NCI-H345 (cell line): ENCODE measurements at places on chromosomes 12 and 14.
A peak's percentile ranks its signal among the peaks of the same experiment; 100 is the strongest.

DNA sequence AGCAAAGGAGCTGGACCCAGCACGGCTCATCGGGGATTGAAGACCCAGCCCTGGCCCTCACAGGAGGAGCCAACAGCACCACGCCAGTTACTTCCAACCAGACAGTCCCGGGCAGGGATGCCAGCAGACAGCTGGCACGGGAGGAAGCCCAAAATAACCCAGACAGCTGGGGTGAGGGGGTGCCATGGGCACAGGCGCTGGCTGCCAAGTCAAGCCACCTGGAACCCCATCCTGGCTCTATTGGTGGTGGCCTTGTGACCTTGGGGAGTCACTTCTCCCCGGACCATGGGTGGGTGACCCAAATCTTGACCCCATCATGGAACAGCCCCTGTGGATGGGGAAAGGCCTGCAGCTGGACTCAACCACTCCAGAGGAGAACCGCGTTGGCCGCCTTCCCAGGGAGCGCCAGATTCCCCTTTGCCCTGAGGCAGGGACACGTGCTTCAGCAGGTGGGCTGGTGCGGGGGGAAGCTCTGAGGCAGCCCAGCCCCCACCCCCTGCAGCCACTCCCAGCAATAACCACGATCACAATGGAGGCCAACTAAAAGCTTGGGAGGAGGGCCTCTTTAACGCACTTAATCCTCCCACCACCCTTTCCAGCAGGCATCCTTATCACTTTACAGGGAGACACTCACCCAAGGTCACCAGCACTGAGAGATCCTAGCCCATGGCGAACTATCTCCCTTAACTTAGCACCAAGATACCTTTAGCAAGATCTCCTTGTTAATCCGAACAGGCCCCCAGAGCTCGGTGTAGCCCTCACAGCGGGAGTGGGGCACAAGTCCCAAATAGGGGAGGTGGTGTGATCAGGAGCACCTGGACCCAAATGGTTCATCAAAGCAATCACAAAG lies 4.7 kb upstream of the RHOF start:
- peak; percentile 95 for DNase-seq

GRCh38 chr14:59154373-59154772 lies 34.1 kb upstream of the DAAM1 start:
- no peak for DNase-seq

DNA sequence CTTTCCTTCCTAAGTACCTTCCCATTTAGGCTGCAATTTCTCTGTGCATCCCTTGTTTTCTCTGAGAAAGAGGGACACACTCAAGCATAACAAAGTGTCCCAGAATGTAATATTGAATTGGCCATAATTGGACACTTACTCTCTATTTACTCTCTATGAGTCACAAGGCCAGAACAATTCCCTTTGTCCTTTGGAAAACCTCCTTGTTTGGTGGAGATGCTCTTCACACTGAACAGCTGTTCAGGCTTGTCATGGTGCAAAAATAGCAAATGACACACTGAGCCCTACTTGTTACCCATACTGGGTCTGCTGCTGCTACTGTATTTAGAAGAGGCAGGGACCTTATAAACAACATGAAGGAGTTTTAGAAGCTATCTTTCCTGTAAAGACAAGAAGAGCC lies 1590.5 kb upstream of the TMEM132C start:
- peak; percentile 87 for DNase-seq

- DNase-seq: no peak
Measured at GRCh38 chr12:104296718-104297117, 6.8 kb upstream of the EID3 start.

DNA sequence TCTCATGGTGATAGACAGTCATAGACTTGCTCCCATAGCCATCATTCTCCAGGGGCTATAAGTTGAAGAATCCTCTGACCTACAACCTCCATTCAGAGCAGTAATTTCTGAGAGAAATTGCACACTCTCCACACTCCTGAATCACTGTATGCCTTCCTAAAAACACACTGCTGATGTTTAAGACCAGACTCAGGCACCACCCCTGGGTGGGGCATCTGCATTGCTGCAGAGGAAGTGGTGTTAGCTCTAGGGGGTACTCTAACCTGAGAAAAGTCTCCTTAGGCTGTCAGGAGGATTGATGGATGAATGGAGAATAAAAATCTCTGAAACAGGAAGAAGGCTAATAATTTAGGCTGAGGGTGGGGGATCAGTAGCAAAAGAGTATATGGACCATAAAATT lies 436.1 kb downstream of the DAD1 start:
- no peak for DNase-seq

DNA sequence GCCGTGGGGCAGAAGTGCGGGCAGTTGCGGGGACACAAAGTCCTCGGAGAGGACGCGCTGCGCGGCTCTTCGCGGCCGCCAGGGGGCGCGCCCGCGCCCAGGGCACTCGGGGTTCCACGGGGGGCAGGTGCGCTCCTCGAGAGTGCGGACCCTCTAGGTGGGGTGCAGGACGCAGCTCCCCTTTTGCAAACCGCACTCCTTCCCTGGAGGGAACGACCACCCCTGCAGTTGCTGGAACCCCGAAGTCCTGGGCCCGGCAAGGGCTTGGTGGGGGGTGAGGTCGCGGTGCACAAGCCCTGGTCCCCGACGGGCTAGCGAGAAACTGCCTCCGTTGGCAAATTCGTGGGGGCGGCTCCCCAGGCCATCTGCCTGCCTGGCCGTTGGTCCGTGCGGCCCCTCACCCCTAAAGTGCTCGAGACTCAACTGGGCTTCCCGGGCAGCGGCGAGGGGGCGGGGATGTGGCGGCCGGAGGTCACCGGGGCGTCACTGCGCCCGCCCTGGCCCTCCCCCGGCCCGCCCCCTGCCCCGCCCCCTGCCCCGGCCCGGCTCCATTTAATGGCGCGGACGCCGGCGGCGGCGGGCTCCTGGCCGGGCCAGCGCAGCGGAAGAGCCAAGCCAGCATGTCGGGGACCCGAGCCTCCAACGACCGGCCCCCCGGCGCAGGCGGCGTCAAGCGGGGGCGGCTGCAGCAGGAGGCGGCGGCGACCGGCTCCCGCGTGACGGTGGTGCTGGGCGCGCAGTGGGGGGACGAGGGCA lies at the start of gene ADSS1:
Gene ADSS1, plus strand, starts transcription at position 579 of the 756 bp plus-strand sequence. Its CDS starts 42 bp downstream, at position 621.
- peak; percentile 50 for DNase-seq

DNA sequence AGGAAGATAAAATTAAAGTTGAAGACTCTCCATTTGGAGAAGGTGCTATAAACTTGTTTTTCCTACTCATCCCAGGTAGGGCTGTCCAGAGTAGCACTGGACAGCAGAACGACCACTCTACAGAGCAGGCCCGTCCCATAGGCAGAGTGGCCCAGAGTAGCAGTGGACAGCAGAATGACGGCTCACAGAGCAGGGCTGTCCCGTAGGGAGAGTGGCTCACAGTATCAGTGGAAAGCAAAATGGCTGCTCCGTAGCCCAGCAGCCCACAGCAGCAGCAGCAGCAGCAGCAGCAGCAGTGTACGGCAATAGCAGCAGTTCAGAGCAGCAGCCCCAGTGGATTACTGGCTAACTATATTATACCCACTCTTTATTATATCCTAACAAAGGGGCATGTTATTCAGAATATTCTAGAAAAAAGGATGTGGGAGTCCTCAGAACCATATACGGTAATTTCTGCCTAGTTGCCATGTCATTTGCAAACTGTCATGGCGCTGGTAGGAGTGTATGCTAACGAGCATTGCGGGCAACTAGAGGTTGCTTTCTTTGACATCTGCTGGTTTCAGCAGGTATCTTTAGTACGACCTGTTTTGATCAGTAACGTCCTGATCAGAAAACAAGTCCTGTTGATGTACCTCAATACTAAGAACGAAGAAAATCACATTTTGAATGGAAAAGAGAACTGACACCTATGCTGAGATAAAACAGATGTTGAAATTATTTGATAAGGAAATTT lies 567.3 kb downstream of the SLC16A7 start:
- no peak for DNase-seq

DNA sequence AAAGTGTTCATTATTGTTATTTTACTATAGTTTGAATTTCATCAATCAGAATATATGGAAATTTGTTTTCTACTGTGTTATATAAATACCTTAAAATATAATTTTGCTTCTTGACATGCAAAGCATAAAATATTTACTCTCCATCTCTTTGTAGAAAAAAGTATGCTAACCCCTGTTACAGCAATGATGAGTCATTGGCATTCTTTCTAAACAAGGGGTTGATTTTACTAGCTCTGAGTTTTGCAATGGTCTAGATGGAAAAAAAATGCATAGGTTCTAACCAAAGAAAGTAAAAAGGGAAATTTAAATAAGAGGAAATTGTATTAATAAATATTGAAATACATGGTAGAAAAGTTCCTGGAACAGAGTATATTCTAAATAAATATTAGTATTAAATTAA lies 990.2 kb upstream of the ATXN7L3B start:
- no peak for DNase-seq

GRCh38 chr14:78535041-78535440 lies 364.9 kb downstream of the NRXN3 start:
- DNase-seq: no peak

- DNase-seq: no peak
Measured at GRCh38 chr12:14135996-14136395, 154.6 kb upstream of the GRIN2B start.

GRCh38 chr12:93089805-93090569 lies 160.9 kb upstream of the EEA1 start:
- no peak for DNase-seq

GRCh38 chr14:105117257-105117646 lies 51.3 kb downstream of the JAG2 start:
- no peak for DNase-seq

DNA sequence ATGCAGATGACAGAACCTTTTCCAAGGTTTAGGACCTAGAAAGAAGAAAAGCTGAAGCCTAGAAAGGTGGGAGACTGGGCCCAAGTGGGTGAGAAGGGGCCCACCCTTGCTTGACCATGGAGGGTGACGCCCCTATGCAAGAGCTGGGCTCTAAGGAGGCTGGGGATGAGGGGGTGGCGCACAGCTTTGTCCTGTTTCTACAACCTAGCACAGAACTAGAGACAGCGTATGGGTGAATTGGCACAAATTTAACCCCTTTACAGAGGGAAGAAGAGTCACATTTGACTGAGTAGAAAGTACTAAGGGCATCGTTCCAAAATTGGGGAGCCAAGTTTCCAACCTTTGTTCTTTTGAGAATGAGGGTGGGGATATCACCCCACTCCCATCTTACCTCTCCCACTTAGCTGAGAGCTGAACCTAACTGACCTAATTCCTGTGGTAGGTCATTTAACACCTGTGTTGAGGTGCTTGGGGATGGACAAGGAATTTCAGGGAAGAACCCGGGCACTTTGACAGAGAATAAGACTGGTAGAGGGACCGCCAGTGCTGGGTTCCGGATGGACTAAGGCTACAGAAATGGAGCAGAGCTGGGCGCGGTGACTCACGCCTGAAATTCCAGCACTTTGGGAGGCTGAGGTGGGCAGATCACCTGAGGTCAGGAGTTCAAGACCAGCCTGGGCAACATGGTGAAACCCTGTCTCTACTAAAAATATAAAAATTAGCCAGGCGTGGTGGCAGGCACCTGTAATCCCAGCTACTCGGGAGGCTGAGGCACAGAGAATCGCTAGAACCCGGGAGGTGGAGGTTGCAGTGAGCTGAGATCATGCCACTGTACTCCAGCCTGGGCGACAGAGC lies 5.2 kb downstream of the NFKBIA start:
- DNase-seq: no peak

- no peak for DNase-seq
Measured at GRCh38 chr12:79055926-79056674, 191.5 kb downstream of the SYT1 start.

DNA sequence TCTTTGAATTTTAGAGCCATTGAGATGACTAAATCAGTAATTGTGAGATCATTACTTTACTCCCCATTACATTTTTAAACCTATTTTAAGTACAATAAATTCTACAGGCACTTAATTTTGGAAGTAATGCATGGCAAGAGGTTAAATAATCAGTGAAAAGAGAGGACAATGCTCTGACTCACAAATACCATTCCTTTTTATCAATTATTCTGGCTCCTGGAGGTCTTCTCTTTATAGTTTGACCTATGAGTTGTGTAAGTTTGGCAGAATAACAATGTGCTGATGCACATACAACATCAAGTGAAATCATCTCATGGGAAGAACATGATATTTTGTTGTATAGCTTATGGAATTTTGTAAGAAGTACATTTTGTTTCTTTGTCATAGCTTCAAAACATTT lies 166.7 kb downstream of the TMTC3 start:
- no peak for DNase-seq

- DNase-seq: no peak
Measured at GRCh38 chr12:40663781-40664180, 28.5 kb upstream of the CNTN1 start.

DNA sequence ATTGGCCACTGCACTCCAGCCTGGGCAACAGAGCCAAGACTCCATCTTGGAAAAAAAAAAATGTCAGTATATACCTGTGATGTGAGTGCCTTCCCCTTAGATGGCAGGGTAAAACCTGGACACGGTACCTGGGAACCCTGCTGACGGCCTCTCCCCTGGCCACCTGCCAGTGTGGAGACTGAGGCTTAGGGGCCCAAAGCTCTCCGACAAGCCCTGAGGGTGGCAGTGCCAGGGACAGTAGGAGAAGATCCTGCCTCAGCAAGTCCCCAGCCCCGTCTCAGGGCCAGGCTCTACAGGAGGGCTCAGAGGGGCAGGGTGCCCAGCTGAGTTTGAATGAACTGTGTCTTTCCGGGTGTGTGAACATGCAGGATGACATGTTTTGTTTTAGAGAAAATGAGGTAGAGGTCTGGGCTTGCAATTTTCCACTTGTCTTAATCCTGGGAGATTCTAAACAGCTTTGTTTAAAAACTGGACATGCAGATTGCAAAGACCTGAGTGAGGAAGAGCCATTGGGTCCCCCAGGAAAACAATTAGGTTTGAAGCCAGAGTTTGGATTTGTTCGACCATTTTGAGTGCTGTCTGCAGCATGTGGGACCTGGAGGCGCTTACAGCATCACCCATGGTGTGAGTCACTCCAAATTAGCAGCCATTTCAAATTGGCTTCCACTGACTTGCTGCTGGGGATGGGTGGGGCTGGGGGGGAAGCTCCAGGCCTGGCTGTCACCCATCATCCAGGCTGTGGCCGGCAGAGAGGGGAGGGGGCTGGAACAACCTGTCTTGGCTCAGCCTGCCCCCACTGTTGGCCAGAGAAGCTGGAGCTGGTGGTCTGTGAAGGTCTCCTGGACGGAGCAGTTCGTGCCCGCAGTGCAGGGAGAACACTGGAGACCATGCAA lies 10.8 kb downstream of the TSPAN9 start:
- DNase-seq: peak; percentile 62

- no peak for DNase-seq
Measured at GRCh38 chr12:18146363-18146762, 56.4 kb upstream of the RERGL start.

- no peak for DNase-seq
Measured at GRCh38 chr12:49529414-49529813, 9.4 kb upstream of the KCNH3 start.
